NCI-H187 treated with DMSO at 0.1 percent for 48 hours (cell line): ENCODE measurements at places on chromosomes 7 and 10.

GRCh38 chr10:33244354-33244967 lies 90.0 kb downstream of the NRP1 start:
- DNase-seq = no peak

DNA sequence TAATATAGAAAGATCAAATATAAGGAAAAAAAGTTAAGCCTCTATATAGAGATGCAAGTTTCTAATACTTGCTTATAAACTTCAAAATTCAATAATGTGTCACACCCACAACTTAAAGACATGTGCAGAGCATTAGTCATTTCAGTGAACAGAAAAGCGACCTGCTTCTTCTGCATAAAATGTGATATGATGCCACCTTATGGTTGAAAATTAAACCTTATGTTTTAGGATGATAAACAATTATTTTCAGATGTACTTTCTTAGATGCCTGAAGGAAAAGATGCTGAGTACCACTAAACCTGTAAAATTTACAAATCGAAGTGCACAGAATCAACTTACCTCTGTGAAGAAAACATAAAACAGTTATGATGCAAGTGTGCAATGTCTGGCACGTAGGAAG lies 96.0 kb downstream of the MTERF1 start:
- DNase-seq = no peak

- DNase-seq = no peak
Measured at GRCh38 chr7:128167791-128168666, 73.0 kb upstream of the LEP start.

- no peak for DNase-seq
Measured at GRCh38 chr7:22378199-22378980, 21.4 kb upstream of the RAPGEF5 start.

GRCh38 chr7:26991796-26992195 lies 104.0 kb downstream of the HOXA1 start:
- DNase-seq = no peak

GRCh38 chr10:92691591-92692079 lies 1.9 kb downstream of the HHEX start:
- no peak for DNase-seq

DNA sequence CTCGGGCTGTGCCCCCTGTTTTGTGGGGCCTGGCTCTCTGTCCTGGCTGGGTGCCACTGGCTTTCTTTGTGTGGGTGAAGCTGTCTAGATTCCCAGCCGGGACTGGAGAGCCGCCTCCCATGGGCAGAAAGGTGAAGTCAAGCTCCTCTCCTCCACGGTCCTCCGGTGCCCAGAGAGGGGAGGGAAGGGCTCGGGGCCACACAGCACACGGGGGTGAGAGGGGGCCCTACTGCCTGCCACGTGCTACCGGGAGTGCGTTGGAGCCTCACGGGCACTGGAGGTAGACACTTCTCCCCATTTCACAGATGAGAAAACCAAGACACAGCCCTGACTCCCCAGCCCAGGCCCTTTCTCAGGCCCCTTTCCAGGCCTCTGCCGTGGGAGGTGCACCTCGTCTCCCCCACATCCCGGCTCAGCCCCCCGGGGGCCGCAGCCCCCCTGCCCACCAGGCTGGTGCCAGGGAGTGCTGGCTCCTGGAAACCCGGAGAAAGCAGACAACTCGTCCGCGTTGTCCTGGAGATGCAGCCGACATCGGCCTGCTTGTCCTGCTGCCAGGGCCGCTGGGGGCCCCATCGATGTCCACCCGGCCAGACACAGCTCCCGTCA lies 55.8 kb downstream of the UNCX start:
- DNase-seq = no peak

- DNase-seq = no peak
Measured at GRCh38 chr7:65827366-65827765, 45.5 kb upstream of the VKORC1L1 start.

DNA sequence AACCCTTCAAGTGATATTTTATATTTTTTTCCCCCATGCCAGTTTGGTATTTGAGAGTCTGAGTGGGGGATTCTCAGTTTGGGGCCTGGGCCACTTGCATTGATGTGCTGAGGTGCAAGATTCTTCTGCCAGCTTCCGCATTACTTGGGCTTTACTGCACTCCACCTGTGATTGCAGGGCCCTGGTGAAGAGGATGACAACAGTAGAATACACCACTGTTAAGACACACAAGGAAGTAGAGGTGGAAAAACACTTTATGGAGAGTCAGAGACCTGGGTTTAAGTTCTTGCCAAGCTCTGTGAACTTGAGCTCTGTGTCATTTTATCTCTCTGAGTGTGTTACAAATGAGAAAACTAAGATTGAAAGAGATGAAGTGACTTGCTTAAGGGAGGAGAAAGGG lies 209.4 kb downstream of the LRMDA start:
- no peak for DNase-seq

GRCh38 chr7:92425311-92425947 lies 21.9 kb upstream of the GATAD1 start:
- DNase-seq = no peak

- no peak for DNase-seq
Measured at GRCh38 chr7:200290-200689, 7.9 kb downstream of the FAM20C start.

DNA sequence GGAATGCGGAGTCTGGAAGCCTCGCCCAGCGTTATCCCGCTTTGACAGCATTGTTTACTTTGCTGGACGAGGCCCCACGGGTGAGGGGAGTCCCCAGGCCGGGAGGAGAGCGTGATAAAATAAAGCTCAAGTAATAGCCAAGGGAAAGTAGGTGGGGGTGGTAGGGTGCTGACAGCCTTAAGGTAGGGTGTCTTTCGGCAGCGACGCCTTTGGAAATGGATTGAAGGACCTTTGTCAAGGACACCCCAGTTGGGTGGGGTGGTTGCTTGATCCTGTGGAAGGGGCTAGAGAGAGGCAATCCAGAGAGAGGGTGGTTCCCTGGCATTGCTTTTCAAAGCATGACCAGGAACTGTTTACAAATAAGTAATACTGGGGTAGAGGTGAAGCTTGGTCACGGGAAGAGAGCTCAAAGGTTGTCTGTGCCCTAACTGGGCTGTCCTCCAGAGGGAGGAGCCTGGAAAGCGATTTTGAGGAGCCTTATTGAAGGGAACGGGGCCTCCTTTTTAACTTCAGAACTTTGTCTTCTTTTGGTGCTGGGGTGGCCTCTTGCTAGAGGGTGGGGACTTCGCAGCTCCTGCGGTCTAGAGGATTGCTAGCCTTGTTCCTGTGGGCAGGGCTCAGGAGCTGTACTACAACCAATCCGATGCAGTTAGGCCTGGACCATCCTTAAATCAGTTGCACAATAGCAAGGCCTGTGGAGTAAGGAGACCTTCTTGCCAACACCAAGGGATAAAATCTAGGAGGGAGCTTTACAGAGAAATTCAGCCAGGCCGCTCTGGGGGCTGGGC lies 1.3 kb downstream of the EIF4EBP2 start:
- DNase-seq = no peak

GRCh38 chr7:7185371-7185989 lies 3.1 kb downstream of the C1GALT1 start:
- DNase-seq = no peak

GRCh38 chr7:142563470-142563869 lies 185.8 kb upstream of the PRSS1 start:
- DNase-seq = no peak

GRCh38 chr7:106874076-106874475 lies 9.0 kb downstream of the PIK3CG start:
- DNase-seq = no peak

DNA sequence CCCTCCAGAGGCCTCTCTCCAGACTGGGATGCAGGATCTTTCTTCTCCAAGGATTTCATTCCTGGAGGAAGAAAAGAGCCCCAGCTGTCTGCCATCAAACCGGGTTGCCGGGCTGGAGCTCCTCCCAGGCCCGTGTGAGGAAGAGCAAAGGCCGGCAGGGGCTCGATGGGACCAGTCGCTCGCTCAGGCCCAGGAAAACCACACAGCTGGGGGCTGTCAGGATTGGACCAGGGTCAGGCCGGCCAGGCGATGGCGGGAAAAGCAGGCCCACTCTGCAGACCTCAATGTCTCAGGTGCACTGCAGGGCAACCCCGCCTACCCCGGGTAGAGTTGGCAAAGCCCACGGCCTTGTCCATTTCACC lies 98.1 kb upstream of the DNAAF5 start:
- no peak for DNase-seq

DNA sequence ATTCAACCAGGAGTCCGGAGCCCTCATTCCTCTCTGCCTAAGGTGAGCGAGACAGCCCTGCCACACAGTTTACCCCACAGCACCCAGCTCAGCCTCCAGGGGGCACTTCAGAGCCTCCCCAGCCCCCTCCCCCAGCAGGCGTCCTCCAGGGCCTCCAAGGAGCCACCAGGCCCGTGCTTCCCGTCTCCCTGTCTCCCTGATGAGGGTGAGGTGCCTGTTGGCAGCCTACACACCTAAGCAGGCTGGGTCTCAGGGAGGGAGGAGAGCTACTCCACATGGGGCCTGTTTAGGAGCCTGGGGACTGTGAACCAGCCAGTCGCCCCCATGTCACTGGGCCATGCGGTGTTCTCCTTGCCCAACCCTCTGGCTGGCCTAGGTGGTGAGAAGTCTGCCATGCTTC lies 28.9 kb upstream of the TRIM8 start:
- DNase-seq = no peak

DNA sequence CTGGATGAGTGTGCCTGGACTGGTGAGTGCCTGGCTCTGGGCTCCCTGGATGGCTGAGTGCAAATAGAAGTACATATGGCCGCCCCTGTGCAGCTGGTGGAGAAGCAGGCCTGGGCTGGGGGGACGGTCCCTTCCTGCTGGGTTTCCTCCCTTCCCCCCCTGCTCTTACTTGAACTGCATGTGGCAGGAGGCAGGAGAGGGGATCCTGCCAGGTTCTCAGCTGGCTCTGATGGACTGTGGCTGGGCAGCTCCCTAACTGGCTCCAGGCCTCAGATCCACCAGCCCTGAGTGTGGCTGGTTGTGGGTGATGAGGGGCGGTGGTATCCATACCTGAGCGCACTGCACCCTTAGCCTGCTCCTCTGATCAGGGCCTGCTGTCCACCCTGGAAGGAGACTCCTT lies 26.9 kb downstream of the ADCY1 start:
- no peak for DNase-seq

DNA sequence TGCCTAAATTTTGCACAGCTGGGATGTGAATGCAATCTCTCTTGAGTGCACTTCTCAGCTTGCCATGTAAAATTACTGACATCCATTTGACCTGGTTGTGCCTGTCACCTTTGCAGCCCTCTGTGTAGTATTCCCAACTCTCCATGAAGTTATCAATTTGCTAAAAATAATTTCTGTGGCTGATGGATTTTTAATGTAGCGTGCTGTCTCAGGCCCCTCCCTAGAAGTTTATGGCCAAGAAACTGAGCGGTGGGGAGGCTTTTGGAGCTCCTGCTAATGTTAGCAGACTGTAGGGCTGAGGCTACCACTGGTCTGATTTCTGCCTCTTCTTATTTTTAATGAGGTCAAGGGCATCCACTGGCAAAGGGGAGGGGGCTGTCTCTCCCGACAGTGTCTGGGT lies 577.0 kb upstream of the DPP6 start:
- DNase-seq = no peak

GRCh38 chr7:35448486-35448885 lies 194.6 kb upstream of the TBX20 start:
- DNase-seq = no peak

DNA sequence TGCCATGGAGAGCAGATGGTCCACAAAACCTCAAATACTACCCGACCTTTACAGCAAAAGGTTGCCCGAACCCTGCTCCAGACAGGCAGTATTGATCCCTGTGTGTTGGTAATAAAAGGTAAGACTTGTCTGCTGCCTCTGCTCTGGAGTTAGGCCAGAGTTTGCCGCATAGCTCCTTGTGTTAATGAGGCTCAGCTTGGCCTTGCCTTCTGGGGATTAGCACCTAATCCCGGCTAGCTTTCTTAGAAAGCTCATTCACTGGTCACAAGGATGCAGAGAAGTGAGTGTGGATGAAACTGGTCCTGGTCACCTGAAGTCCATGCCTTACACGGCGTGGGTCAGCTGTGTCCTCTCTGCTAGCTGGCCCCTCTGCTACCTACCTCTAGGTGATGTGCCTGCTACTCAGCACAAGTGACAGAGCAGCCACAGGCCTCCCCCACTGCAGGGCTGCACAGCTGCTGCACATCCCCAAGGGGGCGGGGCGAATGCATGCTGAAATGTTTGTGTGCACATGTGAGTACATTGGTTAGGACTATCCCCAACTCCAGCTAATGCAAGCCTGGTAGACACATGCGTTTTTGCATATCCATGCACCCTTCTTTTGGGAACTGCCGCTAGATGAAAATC lies 31.7 kb upstream of the SYPL1 start:
- no peak for DNase-seq

- DNase-seq = no peak
Measured at GRCh38 chr7:157762824-157763223, 426.0 kb downstream of the DNAJB6 start.

DNA sequence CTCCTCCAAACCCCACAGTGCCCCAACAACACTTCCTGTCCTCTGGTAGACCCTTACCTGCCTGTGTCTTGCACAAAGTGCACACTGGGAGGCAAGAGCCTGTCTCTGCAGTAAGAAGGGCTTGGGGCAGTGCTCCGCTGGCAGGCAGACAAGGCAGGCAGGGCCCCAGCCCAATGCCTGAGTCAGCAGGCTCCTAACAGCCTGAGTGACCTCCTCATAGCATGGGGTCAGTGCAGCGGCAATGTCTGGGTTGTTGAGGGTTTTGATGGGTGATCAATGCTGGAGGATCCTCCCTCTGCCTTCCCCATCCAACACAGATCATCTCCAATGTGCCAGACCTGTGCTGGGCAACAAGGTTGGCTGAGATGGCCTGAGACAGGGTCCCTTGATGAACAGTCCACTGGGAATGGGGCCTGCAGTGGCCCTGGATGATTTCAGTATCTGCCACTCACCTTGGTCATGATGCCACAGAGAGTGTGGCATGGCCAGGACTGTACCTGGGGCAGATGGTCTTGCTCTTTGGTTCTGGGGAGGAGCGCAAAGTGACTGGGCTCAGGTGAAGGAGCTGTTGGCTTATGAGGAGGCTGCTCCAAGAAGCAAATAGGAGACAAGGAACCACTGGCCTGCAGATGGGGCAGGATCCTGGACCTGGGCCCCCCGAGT lies 55.6 kb upstream of the CAMK2B start:
- no peak for DNase-seq

- no peak for DNase-seq
Measured at GRCh38 chr10:62374862-62375710, 917 bp downstream of the ZNF365 start.

DNA sequence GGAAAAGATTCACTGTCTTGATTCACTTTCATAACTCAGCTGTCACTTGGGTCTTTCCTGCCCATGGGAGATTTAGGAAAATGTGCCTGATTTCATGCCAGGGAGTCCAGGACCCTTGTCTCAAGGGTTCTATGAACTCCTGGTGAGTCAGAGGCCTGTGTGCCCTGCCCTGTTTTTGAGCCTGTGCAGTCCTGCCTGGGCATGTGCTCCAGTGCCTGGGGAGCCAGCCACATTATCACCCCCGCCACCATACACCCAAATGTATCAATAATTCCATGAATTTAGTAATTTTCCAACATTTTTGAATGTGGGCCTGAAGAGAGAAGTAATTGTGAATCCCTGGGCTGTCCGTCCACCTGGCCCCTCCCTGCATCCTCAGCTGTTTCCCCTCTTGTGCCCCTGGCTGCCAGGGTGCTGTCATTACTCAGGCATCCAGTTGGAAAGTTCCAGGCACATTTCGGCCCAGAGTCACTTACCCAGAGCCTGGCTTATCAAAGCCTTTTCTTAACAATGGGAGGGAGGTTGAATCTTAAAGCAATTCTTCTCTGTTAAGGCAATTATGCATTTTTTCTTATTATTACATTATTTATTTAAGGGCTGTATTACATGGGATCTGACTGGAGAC lies 287.8 kb upstream of the CDC14C start:
- DNase-seq = no peak

GRCh38 chr10:34629084-34629483 lies 186.0 kb downstream of the PARD3 start:
- no peak for DNase-seq

- DNase-seq = no peak
Measured at GRCh38 chr7:42432644-42433043, 195.6 kb upstream of the GLI3 start.
